ENCODE measurements at places on chromosomes 2 and 18.
A peak's percentile ranks its signal among the peaks of the same experiment; 100 is the strongest.

GRCh38 chr2:32262105-32262504 is 2.6 kb downstream of the NLRC4 start:
- DNase-seq, result no peak
- H3K27ac ChIP-seq, result no peak overlapping the region
- no peaks in the 10 kb centered on the region for H3K4me1 ChIP-seq
- H3K27me3 ChIP-seq, result no peaks in the 10 kb centered on the region
- no peak overlapping the region for H3K4me3 ChIP-seq

DNA sequence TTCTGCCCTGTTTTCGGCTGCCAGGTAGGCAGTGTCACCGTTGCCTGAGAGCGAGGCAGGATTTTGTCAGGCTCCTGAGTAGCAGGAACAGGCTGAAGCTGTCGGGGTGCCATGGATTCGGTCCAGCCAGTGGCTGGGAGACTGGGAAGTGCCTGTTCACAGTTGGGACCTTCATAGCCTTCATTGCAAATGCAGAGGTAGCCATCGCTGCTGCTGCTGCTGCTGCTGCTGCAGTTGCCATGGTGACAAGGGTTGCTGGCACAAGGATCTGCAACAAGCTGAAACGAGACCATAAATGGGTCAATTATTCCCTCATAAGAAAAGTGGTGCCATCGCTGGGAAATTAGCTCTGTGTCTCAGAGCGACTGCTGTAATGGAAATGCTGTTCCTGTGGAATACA is 122.7 kb downstream of the DNER start:
- no peak for DNase-seq
- no peaks in the 10 kb centered on the region for H3K36me3 ChIP-seq
- H3K27me3 ChIP-seq, result no peaks in the 10 kb centered on the region
- H3K4me1 ChIP-seq, result peaks cover 6% of the 10 kb centered on the region
- H3K4me3 ChIP-seq, result no peak overlapping the region

DNA sequence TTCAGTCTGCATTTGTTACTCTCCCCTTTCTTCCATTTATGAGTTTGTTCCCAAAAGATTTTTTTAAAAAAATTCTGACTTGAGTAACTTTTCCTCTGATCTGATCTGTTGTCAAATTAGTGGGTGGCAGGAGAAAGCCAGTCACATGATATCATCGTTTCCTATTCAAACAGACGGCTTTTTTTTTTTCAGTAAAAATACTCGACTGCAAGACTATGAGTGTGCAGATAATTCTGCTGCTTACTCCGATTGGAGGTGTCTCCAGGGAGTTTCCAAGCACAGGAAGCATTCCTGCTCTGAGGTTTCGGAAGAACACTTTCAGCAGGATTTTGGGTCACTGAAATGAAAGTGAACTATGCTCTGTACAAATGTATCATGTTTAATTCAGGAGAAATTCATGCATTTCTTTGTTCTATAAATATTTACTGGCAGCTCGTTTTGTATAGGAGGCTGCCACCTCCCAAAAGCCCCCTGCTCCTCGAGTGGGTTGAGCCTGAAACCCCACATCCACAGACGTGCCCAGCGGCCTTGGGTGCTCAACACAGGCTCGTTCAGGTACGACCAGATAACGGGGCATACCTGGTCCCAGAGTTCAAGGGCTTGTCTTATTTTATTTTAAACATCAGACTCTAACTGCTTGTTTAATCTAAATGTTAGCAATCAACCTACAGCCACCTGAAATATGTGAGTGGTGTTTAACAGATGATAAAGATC is 126.9 kb upstream of the ZNF516 start:
- H3K27ac ChIP-seq, result no peak overlapping the region
- DNase-seq, result no peak
- H3K27me3 ChIP-seq, result no peaks in the 10 kb centered on the region

- H3K36me3 ChIP-seq, result no peaks in the 10 kb centered on the region
- DNase-seq, result no peak
Measured at GRCh38 chr2:54233832-54234649, 22.0 kb downstream of the TSPYL6 start.

GRCh38 chr2:2222931-2223330 is 108.1 kb downstream of the MYT1L start:
- no peak for DNase-seq
- no peaks in the 10 kb centered on the region for H3K36me3 ChIP-seq
- H3K4me3 ChIP-seq, result no peak overlapping the region
- H3K27ac ChIP-seq, result no peak overlapping the region

GRCh38 chr2:99112617-99113016 is 28.9 kb upstream of the C2orf15 start:
- H3K4me1 ChIP-seq, result no peaks in the 10 kb centered on the region
- H3K36me3 ChIP-seq, result no peaks in the 10 kb centered on the region
- DNase-seq, result no peak
- H3K27ac ChIP-seq, result no peak overlapping the region
- H3K4me3 ChIP-seq, result no peak overlapping the region
- no peaks in the 10 kb centered on the region for H3K27me3 ChIP-seq

- H3K36me3 ChIP-seq, result no peaks in the 10 kb centered on the region
- no peak overlapping the region for H3K4me3 ChIP-seq
Measured at GRCh38 chr2:167862782-167863181, 384.6 kb downstream of the STK39 start.

DNA sequence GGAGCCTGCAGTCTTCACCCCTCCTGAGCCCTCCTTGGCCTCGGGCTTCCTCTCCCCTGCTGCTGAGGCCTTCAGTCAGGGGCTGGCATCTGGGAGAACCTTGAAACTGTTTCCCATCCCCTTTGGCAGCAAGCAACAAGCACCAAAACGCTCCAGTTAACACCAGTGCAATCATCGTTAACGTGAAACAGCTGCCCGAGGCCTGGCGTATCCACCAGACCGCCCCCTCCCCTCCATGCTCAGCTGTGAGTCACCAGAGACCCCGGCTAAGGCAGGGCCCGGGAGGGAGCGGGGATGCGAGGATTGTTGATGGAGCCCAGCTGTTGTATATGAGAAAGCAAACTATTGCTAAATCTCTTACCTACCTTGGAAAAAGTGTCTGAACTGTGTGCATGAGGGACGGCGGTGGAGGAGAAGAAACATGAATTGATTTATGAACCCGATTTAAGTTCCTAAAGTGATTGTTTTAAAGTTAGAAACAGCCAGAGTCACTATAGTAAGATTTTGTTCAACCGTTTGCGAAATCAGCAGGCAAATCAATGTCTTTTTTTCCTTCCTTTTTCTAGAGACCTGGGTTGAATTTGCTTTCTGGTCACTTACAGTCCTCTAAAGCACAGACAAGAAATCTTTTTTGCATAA is 5.2 kb downstream of the ZFP36L2 start:
- H3K27me3 ChIP-seq, result no peaks in the 10 kb centered on the region
- H3K36me3 ChIP-seq, result peaks cover 29% of the 10 kb centered on the region
- H3K4me1 ChIP-seq, result peaks cover 58% of the 10 kb centered on the region
- peak overlapping the region; percentile 90 for H3K4me3 ChIP-seq
- H3K27ac ChIP-seq, result peak overlapping the region; percentile 97

DNA sequence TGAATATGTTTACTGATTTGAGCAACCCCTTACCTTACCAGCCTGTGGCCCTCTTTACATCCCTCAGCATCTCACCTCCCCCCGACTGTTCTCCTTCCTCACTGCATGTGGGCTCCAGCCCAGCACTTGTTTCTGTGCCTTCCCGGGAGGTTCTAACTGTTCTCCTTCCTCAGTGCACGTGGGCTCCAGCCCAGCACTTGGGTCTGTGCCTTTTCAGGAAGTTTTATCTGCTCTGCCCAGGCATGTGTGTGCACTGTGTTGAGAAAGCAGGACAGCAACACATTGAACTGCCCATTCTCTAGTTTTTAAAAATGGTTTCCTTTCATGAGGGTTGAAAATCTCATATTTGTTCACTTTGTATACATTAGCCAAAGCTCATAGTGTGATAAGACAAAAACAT is 158.4 kb downstream of the ATP9B start:
- H3K27ac ChIP-seq, result no peak overlapping the region
- no peak overlapping the region for H3K4me3 ChIP-seq
- no peaks in the 10 kb centered on the region for H3K27me3 ChIP-seq
- H3K36me3 ChIP-seq, result peaks cover 4% of the 10 kb centered on the region
- no peaks in the 10 kb centered on the region for H3K4me1 ChIP-seq

GRCh38 chr18:27704736-27705361 is 472.1 kb downstream of the CDH2 start:
- H3K27ac ChIP-seq, result no peak overlapping the region
- H3K27me3 ChIP-seq, result no peaks in the 10 kb centered on the region
- no peak for DNase-seq
- no peak overlapping the region for H3K4me3 ChIP-seq
- H3K4me1 ChIP-seq, result no peaks in the 10 kb centered on the region

DNA sequence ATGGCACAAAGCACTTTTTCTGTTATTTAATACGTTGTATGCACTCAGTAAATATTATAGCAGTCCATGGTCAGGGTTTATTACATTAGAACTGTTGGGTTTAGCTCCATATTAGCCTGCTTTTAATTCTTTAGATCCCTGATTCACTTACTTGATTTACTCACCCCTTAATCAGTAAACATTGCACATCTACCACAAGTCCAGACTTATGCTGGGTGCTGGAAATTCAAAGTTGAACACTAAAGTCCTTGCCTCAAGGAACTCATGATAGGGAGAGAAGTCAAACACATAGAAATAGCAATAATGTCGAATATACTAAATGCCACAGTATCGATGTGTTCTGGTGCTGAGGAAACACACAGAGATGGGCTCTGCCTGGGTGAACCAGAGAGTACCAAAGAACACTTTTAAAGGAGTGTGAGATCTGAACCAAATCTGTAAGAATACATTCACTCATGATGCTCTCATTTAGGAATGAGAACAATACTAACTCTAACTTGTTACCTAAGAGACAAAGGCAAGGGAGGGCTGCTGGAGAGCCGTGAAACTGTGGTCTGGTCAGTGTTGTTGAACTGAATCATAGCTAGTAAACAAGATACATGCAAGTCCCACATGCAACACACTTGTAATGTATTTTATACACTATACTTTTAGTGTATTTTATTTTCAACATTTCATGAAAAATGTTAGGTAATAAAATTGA is 4.9 kb downstream of the STAT4 start:
- no peak overlapping the region for H3K4me3 ChIP-seq
- no peaks in the 10 kb centered on the region for H3K27me3 ChIP-seq
- H3K36me3 ChIP-seq, result no peaks in the 10 kb centered on the region
- DNase-seq, result no peak

GRCh38 chr2:60309336-60309735 is 244.1 kb downstream of the BCL11A start:
- H3K4me1 ChIP-seq, result peaks cover 10% of the 10 kb centered on the region
- H3K36me3 ChIP-seq, result no peaks in the 10 kb centered on the region
- no peak for DNase-seq
- no peak overlapping the region for H3K4me3 ChIP-seq
- H3K27ac ChIP-seq, result no peak overlapping the region
- H3K27me3 ChIP-seq, result no peaks in the 10 kb centered on the region

- H3K4me3 ChIP-seq, result no peak overlapping the region
- no peak overlapping the region for H3K27ac ChIP-seq
- DNase-seq, result no peak
- H3K27me3 ChIP-seq, result no peaks in the 10 kb centered on the region
Measured at GRCh38 chr2:141692829-141693228, 438.0 kb downstream of the LRP1B start.

DNA sequence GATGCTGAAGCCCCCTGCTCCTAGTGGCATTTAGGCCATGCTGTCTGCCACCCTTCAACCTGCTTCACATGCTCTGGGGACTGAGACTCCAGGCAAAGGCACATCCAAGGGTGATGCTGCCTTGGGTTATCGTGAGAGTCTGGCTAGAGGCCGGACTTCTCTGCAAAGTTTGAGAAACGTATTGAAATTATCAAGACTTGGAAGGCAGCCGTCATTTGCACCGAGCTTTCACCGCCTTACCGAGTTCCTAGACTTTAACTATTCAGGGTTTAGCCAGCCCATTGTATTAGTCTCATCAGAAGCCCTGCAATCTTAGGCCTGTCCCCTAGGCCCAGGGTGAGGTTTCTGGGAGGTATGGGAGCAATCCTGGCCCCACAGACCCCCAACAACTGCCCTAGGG is 34.0 kb downstream of the RDH14 start:
- DNase-seq, result no peak
- no peak overlapping the region for H3K27ac ChIP-seq
- H3K36me3 ChIP-seq, result no peaks in the 10 kb centered on the region

GRCh38 chr2:233448220-233448559 is 93.9 kb downstream of the DGKD start:
- H3K27ac ChIP-seq, result no peak overlapping the region
- H3K36me3 ChIP-seq, result peaks cover 54% of the 10 kb centered on the region
- H3K27me3 ChIP-seq, result no peaks in the 10 kb centered on the region
- peak; percentile 26 for DNase-seq

DNA sequence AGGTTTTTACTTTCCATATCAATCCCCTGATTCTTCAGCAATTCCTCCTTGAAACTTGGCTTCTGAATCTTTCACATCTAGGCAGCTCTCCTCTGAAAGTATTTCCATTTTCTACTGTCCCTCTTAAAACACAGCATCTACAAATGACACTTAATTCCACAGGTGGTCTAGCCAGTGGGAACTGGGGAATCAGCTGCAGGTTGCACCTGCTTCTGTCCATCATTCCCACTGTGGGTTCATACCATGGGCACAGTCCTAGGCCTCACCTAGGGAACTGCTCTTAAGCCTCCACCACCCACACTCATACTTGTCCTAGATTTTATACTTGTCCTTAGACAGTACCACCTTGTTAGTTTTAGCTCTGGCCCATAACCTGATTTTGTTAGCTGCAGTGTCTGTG is 2.2 kb downstream of the LOXL3 start:
- H3K36me3 ChIP-seq, result no peaks in the 10 kb centered on the region
- no peak overlapping the region for H3K27ac ChIP-seq
- H3K4me1 ChIP-seq, result peaks cover 39% of the 10 kb centered on the region
- peaks cover 18% of the 10 kb centered on the region for H3K27me3 ChIP-seq
- no peak overlapping the region for H3K4me3 ChIP-seq

GRCh38 chr2:231928481-231928880 is 2.3 kb upstream of the NPPC start:
- H3K27ac ChIP-seq, result no peak overlapping the region
- H3K4me3 ChIP-seq, result no peak overlapping the region
- H3K27me3 ChIP-seq, result peaks cover 70% of the 10 kb centered on the region
- H3K4me1 ChIP-seq, result peaks cover 25% of the 10 kb centered on the region

GRCh38 chr2:161243905-161244304 is 64.3 kb upstream of the PSMD14 start:
- H3K36me3 ChIP-seq, result no peaks in the 10 kb centered on the region
- H3K4me3 ChIP-seq, result peak overlapping the region; percentile 52
- peaks cover 8% of the 10 kb centered on the region for H3K4me1 ChIP-seq
- no peak for DNase-seq
- no peaks in the 10 kb centered on the region for H3K27me3 ChIP-seq
- no peak overlapping the region for H3K27ac ChIP-seq

DNA sequence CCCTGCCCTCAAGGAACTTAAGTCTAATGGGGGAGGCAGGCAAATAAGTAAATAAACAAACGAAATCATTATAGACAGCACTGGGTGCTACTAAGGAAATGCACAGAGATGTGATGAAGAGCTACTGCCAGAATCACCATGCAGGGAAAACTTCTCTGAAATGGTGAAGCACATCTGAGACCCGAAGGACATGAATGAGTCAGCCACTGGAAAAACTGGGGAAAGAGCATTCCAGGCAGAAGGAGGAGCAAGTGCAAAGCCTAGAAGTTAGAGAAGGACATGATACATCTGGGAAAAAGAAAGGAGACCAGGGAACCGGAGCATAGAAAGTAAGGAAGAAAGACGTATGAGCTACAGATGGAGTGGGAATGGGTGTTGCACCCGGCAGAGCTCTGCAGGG is 56.8 kb downstream of the TGFA start:
- H3K36me3 ChIP-seq, result no peaks in the 10 kb centered on the region
- no peaks in the 10 kb centered on the region for H3K27me3 ChIP-seq
- H3K4me1 ChIP-seq, result no peaks in the 10 kb centered on the region

GRCh38 chr2:52931660-52932059 is 835.9 kb upstream of the CHAC2 start:
- no peaks in the 10 kb centered on the region for H3K4me1 ChIP-seq
- DNase-seq, result no peak
- H3K36me3 ChIP-seq, result no peaks in the 10 kb centered on the region
- no peaks in the 10 kb centered on the region for H3K27me3 ChIP-seq
- no peak overlapping the region for H3K4me3 ChIP-seq
- H3K27ac ChIP-seq, result no peak overlapping the region
